Stimulated activated CD8-positive, alpha-beta memory T cell treated with anti-CD3 and anti-CD28 coated beads, Interleukin-4, amount 100 ng/mL, for 1 hour (primary cell): ENCODE measurements at places on chromosomes 5 and 9.

GRCh38 chr9:90801973-90802322, 329 bp downstream of the SYK start:
- no peak for DNase-seq

- no peak for DNase-seq
Measured at GRCh38 chr5:146920351-146920881, 41.9 kb upstream of the PPP2R2B start.

GRCh38 chr9:89467278-89467625, 30.7 kb downstream of the SEMA4D start:
- no peak for DNase-seq

GRCh38 chr5:132979367-132979940, 16.0 kb upstream of the AFF4 start:
- no peak for DNase-seq

DNA sequence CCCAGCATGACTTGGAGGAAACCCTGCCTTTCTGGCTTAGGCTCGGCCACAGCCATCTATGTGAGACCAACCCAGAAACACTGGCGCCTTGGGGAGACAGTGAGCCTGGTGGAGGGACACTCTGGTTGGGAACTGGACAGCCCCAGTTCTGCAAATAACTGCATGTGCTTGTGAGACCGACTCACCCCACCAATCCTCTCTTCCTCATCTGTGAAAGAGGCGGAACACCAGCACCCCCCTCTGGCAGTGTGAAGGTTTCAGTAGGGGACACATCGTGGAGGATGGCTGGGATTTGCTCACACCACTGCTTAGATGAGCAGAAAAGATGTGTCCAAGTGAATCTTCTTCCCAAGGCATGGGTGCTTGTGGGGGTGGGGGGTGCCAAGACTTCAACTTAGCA, 43.4 kb upstream of the N4BP3 start:
- peak; percentile 2 for DNase-seq

DNA sequence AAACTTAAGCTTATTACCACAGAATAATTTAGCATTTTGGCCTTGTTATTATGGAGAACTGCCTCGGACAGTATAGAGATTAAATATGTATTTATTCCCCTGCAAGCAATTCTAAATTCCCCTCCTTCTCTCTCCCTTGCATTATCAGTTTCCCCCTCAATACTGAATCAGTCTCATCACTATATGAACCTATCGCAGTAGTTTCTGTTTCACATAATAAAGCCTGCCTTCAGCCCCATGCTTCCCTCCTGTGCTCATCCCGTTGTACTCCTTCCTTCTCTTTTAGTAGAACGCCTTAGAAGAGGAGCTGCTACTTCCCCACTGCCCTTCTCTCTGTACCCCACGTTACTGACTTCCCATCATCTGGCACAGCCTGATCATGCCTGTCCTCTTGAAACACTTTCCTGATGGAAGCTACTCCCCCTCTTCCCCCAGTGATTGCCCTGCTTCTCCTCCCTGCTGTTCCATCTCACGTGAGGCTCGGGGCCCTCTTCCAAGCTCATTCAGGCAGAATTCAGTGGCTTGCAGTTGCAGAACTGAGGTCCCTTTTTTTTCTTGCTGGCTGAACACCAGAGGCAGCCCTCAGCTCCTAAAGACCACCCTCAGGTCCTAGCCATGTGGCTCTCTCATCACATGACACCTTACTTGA, 93.4 kb downstream of the PPIC start:
- no peak for DNase-seq

DNA sequence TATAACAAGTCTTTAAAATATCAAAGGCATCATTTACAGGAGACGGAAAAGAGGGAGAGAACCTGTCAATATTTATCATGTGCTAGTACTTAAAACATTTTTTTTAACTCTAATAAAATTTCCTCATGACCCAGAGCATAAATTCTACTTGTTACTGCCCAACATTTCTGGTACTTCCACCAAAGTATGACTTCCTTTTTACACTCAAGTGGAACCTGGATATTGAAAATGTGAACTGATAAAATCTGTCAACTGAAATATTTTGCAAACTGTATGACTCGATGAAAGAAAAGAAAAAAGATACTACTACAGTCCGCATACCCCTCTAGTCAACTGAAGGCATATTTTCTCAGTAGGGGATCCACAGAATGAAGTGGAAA, 37.1 kb downstream of the FAM13B start:
- DNase-seq: no peak

DNA sequence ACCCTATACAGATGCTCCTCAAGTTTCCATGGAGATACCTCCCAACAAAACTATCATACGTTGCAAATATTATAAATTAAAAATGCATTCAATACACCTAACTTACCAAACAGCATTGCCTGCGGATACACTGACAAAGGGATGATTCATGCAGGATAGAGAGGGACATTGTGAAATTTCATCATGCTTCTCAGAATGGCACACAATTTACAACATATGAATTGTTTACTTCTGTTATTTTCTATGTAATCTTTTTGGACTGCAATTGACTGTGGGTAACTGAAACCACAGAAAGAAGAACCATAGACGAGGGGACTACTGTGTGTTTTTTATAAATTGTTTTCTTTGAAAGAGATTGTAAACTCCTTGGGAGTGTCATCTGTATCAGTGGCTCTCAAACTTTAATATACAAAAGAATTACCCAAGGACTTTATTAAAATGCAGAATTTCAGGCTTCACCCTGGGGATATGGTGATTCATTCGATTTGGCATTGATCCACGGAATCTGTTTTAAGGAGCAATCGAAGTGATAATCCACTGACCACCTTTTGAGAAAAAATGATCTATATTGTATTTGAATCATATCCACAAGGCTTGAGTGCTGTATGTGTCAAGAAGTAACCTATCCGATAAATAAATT, 146.4 kb downstream of the SGCD start:
- DNase-seq: no peak

- DNase-seq: no peak
Measured at GRCh38 chr5:135433681-135434426, 13.3 kb downstream of the DCANP1 start.

GRCh38 chr5:68924481-68925145, 169.2 kb upstream of the SLC30A5 start:
- DNase-seq: no peak

GRCh38 chr5:54756796-54757402, 228.5 kb downstream of the ESM1 start:
- DNase-seq: no peak

DNA sequence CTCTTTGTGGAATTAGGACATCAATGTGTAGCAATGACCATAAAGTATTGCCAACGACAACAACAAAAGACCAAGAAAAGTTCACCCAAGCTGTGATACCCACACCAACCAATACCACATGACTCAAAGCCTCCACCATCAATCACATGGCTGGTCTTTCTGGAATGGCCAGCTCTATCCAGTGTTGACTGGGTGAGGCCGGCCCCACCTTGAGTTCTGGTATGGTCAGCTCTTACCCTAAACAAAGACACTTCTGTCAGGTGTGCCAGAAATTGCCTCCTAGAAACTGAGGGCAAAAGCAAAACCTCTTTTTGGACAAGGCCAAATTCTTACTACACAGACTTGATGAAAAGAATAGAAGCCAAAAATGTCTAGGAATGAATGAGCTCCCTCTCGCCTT, 331.5 kb downstream of the ZNF608 start:
- no peak for DNase-seq

DNA sequence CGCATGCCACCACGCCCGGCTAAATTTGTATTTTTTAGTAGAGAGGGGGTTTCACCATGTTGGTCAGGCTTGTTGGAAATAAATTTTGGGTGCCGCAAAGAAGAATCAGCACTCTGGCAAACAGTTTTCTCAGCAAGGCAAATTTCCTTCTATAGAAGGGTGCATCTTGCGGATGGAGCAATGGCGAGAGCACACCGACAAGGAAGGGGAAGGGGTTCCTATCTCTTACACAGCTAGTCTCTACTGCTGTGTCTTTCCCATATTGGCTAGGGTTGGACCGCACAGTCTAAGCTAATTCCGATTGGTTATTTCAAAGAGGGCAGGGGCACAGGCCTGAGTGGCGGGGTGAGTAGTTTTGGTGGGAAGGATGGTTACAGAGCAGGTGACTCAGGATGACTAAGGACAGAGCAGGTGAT, 707 bp downstream of the GTF3C5 start:
- DNase-seq: no peak

DNA sequence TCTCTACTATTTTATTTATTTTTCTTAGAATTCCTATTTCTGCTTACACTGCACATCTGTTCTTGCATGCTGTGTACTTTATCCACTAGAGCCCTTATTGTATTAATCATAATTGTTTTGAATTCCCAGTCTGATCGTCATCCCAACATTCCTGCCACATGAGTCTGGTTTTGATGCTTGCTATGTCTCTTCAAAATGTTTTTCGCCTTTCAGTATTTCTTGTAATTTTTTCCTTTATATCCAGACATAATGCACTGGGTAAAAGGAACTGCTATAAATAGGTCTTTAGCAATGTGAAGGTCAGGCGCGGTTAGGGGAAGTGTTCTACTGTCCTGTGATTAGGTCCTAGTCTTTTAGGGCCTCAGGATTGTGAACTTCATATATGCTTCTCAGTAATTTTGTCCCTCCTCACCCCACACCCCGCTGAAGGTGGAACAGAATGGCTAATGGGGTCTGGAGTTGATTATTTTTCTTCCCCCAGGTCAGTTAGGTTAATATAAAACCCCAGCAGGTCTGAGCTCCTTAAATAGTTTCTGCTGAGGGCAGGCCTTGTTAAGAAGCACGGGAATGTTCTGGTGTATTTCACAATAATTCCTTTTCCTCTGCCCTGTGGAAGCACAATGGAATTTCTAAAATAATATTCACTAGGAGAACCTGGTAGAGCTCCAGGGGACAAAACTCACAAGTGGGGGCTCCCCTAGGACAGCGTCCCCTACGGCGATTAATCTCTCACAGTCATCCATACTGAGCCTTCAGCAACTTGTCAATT, 146.6 kb upstream of the TUT7 start:
- DNase-seq: no peak

- DNase-seq: no peak
Measured at GRCh38 chr5:17785774-17786173, 151.5 kb downstream of the TAF11L14 start.

DNA sequence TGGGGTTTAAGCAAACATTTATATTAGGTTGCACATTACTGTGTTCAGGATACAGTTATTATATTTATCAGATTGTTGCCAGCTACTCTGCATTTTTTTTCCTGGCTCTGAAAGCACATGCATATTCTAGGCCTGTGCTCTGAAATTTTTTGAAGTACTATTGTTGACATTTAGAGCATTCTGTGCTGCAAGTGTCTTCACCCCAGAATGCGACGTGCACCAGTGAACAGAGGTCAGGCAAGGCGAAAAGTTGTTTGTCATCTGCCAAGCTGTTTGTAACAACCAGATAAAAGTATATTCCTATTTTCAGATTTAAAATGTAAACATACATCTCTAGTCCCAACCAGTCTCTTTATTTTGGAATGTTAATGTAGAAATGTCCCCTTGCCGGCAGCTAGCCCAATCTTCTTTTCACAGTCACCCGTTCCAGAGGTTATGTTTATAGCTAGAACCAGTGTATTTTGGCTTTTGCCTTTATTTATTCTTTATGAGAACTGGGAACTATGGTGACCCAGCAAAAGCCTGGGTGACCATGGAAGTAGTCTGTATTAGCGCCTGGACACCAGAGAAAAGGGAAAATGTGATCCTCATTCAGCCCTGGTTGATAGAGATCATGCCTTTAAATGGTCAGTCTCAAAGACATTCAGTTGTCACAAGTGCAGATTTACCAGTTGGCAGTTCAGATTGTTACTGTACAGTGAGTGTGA, 84.6 kb downstream of the NDUFAF2 start:
- no peak for DNase-seq

DNA sequence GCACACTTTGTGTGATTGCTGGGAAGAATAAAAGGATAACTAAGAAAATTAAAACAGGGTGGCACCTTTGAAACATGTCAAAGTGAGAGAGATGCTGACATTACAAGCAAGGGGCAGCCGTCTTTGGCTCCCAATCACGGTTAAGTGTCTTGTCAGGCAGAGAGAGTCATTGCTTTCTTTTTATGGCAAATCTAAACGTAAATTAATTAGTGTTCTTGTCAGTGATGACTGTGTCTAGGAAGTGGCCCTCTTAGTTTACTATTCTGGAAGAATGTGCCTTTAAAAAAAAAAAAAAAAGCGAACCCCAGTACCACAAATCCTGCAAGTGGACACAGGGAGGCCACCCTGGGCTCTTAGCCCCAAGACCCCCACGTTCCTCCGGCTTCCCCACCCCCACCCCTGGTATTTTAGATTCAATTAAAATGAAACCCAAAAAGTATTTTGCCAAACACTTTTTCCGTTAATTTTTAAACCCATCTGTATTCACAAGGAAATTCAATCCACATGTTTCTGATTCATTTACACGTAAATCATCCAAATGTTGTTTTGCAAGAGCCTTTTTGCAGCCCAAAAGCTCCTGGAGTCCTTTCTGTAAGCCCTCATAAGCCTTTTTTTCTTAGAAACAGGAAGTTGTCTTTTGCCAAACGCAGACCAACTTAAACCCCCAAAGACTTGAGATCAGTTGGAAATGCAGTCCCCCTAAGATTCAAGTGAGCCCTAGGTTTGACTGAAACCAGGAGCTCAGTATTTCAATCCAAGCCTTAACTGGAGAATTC, 399.3 kb downstream of the EBF1 start:
- no peak for DNase-seq

GRCh38 chr5:179902763-179903158, 4.9 kb downstream of the TBC1D9B start:
- no peak for DNase-seq

DNA sequence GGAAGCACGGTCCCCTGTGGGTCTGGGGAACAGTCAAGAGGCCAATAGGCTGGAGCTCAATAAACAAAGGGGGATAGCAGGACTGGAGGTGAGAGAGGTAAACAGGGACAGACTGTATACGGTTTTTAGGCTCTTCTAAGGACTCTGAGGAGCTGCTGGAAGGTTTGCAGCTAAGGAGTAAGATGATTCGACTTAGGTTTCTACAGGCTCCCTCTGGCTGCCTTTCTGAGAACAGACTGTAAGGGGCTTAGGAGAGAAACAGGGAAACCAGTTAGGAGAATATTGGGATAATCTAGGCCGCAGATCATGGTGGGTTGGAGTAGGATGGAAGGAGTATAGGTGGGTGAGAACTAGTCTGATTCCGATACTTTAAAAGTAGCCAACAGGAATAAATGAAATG, 10.4 kb downstream of the CDK5RAP2 start:
- DNase-seq: no peak

DNA sequence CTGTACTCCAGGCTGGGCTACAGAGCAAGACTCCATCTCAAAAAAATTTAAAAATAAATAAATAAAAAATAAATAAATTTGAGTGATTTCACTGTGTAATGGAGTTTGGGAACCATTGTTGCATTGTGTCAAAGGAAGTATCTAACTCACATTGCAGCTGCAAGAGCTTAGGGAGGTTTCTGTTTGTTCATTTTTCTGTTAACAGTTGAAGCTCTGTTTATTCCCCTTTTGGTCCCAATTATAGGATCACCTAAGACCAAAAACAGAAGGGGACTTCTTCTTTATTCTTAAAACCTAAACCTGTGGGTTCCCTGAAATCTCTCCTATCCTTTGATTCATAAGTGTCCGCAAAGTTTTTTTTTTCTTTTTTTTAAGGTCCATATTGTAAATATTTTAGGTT, 28.6 kb upstream of the PCAT7 start:
- DNase-seq: no peak
